CD4-positive, alpha-beta T cell treated with Interleukin-15 for 4 hours (primary cell): ENCODE measurements at places on chromosomes 12 and 14.

- DNase-seq, result no peak
Measured at GRCh38 chr12:44654646-44655639, 221.2 kb downstream of the NELL2 start.

DNA sequence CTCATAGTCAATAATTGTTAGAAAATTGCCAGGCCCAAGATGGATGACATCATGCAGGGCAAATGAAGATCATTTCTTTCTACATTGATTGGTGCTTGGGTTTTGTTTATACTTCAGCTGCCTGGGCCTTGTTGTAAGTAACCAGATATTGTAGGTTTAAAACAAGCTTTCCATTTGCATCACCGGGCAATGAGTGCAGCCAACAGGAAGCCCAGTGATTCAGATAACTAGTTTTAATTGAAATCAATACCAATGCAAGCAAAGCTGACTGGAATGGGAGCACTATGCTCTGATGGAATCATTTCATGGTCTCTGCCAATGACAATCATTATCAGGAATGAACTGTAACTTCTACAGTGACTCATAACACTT is 279.3 kb downstream of the DUSP6 start:
- DNase-seq, result no peak

- DNase-seq, result no peak
Measured at GRCh38 chr12:104910196-104910840, 47.8 kb downstream of the SLC41A2 start.

DNA sequence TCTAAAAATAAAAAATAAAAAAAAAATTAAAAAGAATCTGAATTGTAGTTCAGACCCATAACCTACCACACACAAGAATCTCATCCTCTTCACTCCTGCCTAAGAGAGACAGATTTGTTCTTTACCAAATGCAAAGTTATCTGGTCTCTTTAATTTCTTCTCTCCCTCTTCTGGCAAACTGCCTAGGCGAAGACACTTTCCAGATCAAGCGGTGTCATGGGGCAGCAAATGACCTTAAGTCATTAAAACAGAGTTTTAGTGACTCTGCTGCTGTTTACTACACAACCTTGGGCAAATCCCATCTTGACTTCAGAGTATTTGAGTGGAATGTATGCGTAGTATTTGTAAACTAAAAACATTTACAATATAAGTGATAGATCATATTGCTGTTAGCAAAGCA is 60.9 kb upstream of the NID2 start:
- no peak for DNase-seq

GRCh38 chr12:31631809-31632208 is 27.7 kb upstream of the ETFBKMT start:
- no peak for DNase-seq

DNA sequence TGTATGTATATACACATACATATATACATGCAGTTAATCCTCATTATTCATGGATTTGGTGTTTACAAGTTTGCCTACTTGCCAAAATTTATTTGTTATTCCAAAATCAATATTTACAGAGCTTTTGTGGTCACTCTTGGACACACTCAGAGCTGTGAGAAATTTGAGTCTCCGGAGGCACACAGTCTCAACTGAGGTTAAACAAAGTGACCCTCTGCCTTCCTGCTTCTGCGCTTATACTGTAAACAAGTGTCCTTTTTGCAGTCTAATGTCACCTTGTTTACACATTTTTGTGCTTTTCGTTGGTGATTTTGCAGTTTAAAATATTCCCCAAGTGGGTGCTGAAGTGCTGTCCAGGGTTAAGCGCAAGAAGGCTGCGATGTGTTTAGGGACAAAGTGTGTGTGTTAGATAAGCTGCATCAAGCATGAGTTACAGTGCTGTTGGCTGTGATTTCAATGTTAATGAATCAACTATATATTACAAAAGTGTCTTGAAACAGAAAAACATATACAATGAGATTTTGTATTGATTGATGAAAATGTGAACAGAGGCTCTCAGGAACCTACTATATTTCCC is 13.1 kb upstream of the LTA4H start:
- no peak for DNase-seq
